Activated CD4-positive, alpha-beta T cell treated with anti-CD3 and anti-CD28 coated beads, Interleukin-2, amount 10 ng/mL, durations not matched to agents 7 days and 5 days (primary cell): ENCODE measurements at places on chromosomes 5 and 9.
A peak's percentile ranks its signal among the peaks of the same experiment; 100 is the strongest.

GRCh38 chr5:43037636-43038495 is 2.3 kb downstream of the ANXA2R start:
- DNase-seq = peak; percentile 72

DNA sequence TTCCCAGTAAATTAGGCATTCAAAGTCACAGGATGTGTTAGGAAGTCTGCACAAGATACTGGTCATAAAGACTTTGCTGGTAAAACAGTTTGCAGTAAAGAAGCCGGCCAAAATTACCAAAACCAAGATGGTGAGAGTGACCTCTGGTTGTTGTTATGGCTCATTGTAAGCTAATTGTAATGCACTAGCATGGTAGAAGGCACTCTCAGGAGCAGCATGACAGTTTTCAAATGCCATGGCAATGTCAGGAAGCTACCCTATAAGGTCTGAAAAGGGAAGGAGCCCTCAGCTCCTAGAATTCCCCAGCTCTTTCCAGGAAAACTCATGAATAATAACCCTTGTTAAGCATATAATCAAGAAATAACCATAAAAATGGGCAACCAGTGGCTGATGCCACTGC is 64.3 kb upstream of the TNC start:
- DNase-seq = no peak

GRCh38 chr9:72494051-72494450 is 27.4 kb upstream of the TMC1 start:
- DNase-seq = no peak

DNA sequence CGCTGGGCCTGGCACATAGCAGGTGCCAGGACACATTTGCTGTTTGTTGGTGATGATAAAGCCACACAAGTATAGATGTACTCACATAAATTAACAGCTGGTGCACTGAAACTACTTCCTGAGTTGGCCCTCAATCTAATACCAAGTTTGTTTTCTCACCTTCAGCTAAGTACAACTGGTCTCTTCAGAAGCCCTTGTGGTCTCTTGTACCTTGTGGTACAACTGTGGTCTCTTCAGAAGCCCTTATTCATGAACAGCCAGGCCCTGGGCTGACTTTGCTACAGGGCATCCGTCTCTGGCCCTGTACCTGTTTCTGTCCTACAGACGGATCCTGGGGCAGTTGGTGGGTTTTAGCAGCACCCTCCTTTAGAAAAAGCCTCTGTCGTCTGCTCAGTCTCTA is 81.5 kb downstream of the DAB2IP start:
- DNase-seq = no peak

DNA sequence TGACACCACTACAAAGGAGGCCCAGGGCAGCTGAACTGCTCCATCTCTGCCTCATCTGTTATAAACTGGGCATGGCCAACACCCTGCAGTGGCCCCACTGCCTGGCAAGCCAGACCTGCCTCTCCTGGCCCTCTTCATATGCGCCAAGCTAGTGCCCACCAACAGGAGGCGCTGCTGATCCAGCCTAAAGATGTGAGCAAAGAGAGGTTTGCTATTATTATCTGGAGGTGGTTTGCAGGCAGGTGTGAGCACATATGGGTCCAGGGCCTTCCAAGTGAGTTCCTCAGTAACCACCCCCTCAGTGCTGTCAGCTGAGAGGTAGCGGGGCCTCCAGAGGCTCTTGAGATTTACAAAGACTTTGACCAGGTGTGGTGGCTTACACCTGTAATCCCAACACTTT is 232.2 kb downstream of the SYK start:
- DNase-seq = peak; percentile 72

GRCh38 chr5:42491699-42492098 is 68.5 kb downstream of the GHR start:
- DNase-seq = no peak

GRCh38 chr5:166032601-166033000 is 2258.8 kb upstream of the WWC1 start:
- no peak for DNase-seq

DNA sequence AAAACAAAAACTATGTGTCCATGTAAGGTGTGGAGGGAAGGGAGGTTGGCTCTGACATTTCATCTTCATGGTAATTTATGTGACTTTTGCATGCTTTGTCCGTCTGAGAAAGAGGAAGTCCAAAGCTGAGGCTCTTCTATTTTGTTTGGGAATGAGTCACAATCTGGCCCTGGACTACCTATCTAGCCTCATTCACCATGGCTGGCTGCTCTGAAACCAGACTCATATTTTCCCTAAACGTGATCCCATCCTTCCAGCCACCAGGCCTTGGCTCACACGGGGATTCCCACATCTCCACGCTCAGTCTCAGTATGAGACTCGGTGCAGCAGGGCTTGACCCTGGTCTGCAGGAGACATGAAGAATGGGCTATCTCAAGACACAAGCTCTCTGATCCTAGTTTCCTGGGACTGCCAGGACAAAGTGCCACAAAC is 672.8 kb downstream of the ACTL7B start:
- no peak for DNase-seq

DNA sequence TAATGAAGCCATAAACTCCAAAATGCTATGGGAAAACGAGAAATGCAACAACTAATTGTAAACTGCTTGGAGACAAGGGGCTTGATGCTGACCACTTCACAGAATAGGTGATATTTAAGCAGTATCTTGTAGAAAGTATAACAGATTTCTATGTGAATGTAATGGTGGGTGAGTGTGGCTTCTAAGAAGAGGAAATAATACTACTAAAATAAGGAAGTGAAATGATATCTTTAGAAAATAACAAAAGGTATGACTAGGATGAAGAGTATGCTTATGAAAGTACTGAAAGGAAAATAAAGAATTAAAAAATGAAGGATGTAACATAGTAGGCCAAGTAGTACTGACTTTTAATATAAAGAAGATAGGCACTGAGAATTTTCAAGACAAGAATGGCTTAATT is 94.2 kb downstream of the AGTPBP1 start:
- no peak for DNase-seq

- DNase-seq = peak; percentile 65
These were observed 7.1 kb upstream of the AFAP1L1 start for GRCh38 chr5:149264439-149265067.

- no peak for DNase-seq
These were observed 132.4 kb downstream of the GABBR2 start for GRCh38 chr9:98576354-98576753.

GRCh38 chr5:123098767-123099513 is 9.9 kb downstream of the PRDM6 start:
- DNase-seq = no peak

DNA sequence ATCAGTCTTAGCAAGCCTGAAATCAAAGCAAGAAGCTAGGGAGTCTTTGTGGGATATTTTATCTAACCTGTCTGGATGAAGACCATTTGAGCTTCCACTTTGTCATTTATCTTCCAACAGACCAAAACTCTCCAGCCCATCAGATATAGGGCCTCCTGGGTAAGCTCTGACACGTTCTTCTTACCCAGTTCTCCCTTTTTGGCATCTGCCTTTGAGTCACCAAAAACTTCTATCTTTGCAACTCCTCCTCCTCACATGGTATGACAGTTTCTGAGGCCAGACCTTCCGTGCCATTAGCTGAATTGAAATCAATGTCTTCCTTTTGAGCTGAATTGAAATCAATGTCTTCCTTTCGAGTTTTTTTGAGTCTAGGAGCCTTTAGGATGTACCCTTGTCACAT is 156.6 kb upstream of the SPRY4 start:
- no peak for DNase-seq

DNA sequence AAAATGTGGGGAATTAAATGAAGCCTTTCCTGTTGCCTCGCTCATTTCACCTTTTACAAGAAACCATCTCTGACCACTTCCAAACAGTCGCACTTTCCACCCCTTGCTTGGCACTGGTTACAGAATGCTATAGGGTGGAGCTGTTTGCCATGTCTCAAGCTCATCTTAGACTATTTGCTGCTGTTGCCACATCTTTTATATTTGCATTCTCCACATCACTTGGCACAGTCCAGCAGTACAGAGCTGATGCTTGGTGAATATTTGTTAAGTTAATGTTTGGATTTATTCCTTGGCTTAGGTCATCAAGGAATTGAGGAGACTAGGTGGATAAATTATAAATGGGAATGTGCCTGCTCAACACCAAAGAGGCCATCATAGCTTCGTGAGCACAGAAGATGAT is 53.2 kb downstream of the GNA14 start:
- DNase-seq = no peak

DNA sequence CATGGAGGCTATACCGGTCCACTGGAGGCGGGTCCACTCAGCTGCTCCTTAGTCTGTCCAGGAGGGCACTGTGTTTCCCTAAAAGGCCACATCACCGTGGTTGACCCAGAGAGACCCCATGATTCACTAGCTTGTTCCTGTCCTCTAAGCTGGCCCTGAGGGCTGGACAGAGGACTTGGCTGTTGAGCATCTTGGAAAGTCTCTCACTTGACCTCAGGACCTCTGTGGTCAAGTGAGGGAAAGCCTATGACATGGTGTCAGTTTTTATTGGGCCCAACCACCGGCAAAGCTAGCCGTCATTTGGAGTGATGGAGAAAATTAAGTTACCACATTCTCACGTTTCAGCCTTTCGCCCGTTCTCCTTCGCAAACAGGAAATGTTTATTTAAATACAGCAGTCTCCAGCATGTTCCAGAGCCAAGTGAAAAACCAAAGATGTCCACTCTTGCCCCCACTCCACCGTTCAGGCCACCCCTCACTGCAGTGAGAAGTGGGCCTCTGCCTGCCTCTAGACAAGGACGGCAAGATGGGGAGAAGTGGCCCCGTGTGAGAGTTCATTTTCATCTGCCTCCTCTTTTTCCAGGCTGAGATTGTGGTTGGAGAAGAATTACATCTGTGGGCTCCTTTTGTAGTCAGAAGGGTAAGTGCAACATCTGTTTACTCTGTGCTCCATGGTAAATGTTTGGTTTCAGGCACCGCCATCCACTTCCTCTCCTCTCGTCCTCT is 4.4 kb downstream of the SLIT3 start:
- DNase-seq = no peak

GRCh38 chr5:178580271-178580955 is 9.8 kb downstream of the COL23A1 start:
- DNase-seq = no peak

DNA sequence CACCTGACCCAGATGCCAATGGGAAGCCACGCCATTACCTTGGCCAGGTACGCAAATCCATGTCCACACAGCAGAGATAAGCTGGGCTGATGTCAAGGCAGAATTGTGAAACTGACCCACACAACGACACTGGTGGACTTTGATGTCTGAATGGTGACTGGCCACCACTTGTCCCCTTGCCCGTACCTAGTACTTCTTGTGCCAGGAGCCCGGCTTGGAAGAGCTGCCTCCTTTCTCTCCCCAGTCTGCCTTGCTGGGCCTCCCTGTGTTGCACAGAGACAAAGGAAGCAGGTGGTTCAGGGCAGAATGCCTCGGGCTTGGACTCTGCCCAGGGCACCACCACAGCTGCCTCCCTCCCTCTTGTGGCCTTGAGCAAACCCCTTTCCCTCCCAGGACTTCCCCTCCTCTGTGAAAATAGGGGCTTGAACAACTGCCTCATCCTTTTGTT is 23.3 kb downstream of the PTGES2 start:
- no peak for DNase-seq

GRCh38 chr9:2815661-2816060 is 28.2 kb downstream of the PUM3 start:
- no peak for DNase-seq

- DNase-seq = no peak
These were observed 108.6 kb upstream of the TBC1D2 start for GRCh38 chr9:98364086-98364485.
